AG04450 (cell line): ENCODE measurements at places on chromosomes 13 and 19. TPM values are rescaled to one million over a fixed set of nuclear protein-coding genes. Genes with fewer than 3 reads are reported as not detected.
A peak's percentile ranks its signal among the peaks of the same experiment; 100 is the strongest.

Gene TPGS1
- 2.6 and 4.1 TPM in 2 replicates for polyA plus RNA-seq

DNA sequence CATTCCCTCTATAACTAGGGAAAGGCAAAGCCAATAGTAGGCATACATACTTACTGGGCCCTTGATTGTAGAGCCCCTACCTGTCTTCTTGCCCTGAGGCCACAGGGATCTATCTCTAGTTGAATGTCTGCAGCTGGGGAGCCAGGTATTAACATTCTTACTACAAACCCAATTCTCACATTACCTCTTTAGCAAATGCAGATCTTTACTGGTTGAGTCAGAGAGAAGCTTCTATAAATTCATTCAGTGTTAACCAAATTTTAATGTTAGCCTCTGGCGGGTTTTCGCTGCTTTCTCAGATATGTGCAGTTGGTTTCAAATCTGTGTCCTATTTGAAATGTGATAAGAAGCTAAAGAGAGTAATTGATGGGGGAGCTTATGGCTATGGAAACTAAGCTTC is 43.2 kb downstream of the SERTM1 start:
- no peak for DNase-seq

Gene LILRB1
- not detected in 2 replicates for polyA plus RNA-seq

- no peak for DNase-seq
Observed at GRCh38 chr13:94515374-94515773, 35.9 kb upstream of the DCT start.

Gene ISYNA1
- 13.3 and 19.2 TPM in 2 replicates for polyA plus RNA-seq

- DNase-seq, result no peak
Observed at GRCh38 chr13:75521956-75522355, 15.7 kb downstream of the COMMD6 start.

DNA sequence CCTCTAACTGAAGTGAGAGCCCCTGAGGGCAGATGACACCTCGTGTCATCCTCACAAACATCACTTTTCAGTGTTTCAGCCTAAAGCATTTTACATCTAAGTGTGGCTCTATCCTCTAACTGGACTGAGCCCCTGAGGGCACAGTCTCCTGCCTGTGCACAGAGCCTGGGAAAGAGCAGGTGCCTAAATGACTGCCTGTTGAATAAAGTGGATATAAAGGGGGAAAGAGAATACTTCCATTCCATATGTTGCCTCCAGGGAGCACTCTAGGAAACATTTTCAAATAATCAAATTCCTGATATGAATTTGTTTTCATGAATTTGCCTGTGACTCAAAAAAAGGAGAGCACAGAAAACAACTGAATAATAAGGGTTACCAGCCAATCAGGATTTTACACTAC is 32.2 kb downstream of the CNMD start:
- no peak for DNase-seq

Gene ACP5
- 3.0 and 4.0 TPM in 2 replicates for polyA plus RNA-seq

Gene ZNF844
- polyA plus RNA-seq, result 4.5 and 6.9 TPM in 2 replicates

Gene IGFL2
- polyA plus RNA-seq, result not detected in 2 replicates

- DNase-seq, result no peak
Observed at GRCh38 chr19:31174948-31175347, 174.3 kb downstream of the TSHZ3 start.

- no peak for DNase-seq
Observed at GRCh38 chr13:100480676-100481075, 107.9 kb downstream of the GGACT start.

GRCh38 chr13:96223231-96223630 is 133.3 kb downstream of the HS6ST3 start:
- DNase-seq, result no peak

DNA sequence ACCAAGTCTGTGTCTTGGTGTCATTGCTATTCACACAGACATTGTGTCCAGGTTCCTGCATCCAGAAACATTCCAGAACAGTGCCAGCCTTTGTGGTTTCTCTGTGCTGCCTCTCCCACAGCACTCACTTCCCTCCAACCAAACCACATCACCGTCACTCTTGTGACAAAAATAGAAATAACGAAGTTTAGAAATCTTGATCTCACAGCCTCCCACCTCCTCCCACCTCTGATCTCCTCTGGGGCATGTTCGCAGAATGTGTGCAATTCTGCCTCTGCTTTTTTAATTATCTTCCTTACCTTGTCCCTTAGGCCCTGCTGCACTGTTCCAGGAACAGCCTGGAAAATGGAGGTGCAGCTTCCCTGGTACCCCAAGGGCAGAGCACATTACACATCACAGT is 8.7 kb upstream of the SERPINE3 start:
- no peak for DNase-seq

Gene ADPRHL1
- polyA plus RNA-seq, result 0.35 and 0.41 TPM in 2 replicates

Gene FCAR
- not detected in 2 replicates for polyA plus RNA-seq

- DNase-seq, result no peak
Observed at GRCh38 chr19:16180611-16181010, 4.6 kb upstream of the FAM32A start.

GRCh38 chr13:100565286-100565685 is 23.3 kb downstream of the GGACT start:
- no peak for DNase-seq

Gene RUBCNL
- not detected in 2 replicates for polyA plus RNA-seq

DNA sequence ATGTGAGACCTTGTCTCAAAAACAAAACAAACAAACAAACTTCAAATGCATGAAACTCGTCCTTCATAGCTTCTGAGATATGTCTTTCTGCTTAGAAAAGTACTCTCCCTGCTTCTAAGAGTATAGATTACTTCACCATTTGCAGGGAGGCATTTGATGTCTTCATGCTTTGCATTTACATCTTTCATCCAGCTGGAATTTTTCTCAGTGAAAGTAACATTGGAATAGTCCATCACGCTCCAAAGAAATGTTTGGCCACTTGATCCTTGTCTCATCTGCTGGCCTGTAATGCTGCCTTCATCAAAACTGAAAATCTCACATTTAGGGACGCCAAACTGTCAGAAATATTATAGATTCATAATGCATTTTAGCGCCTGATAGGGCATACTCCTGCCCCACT is 19.2 kb downstream of the PNMA8A start:
- no peak for DNase-seq

- no peak for DNase-seq
Observed at GRCh38 chr13:60267498-60268202, 103.9 kb upstream of the DIAPH3 start.

DNA sequence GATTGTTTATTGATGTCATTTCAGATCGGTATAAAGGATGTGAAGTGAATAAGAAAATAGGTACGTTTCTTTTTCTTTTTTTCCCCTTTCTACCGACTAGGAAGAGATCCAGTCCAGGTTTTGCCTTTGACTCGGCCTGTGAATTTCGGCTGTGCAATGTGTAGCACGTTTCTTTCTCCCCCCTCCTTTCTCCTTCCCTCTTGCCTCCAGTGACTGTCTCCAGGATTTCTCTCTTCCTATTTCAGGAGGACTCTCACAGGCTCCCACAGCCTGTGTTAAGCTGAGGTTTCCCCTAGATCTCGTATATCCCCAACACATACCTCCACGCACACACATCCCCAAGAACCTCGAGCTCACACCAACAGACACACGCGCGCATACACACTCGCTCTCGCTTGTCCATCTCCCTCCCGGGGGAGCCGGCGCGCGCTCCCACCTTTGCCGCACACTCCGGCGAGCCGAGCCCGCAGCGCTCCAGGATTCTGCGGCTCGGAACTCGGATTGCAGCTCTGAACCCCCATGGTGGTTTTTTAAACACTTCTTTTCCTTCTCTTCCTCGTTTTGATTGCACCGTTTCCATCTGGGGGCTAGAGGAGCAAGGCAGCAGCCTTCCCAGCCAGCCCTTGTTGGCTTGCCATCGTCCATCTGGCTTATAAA is at the start of gene GPC6:
Gene GPC6, plus strand, starts transcription at position 185 of the 657 bp plus-strand sequence.
- peak; percentile 88 for DNase-seq

Gene C19orf38
- 0.45 and 0.67 TPM in 2 replicates for polyA plus RNA-seq

GRCh38 chr13:30325668-30326067 is 18.3 kb upstream of the KATNAL1 start:
- no peak for DNase-seq

GRCh38 chr19:53057904-53058580 is 13.5 kb downstream of the ERVV-2 start:
- DNase-seq, result no peak

DNA sequence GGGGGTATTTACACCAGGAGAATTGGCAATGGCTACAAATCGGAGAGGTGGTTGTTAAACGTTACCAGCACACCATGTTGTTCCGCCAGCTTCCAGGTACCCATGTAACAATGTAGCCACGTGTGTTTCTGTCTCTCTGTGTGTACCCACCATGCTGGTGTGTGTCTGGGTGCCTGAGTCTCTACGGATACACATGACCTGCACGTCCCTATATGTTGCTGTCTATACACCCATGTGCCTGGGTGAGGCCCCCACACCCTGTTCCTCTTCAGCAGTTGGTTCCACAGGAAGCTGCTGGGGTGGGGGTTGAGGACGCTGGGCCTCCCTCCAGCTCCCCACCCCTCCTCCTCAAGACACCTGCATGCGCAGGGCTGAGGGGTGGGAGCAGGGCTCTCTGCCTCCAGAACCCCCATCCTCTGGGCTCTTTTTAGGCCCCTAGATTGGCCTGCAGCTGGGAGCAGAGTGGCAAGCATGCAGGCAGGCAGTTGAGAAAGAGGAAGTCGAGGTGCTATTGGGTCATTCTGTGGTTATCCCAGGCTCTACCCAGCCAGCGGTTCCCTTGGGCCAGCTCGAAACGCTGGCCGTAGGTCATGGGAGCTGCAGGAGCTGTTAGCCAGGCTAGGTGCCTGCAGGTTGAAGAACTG is at the start of gene ARHGEF18:
Gene ARHGEF18, plus strand, starts transcription at position 351 of the 644 bp plus-strand sequence. CDS start 13,954 bp downstream, outside the sequence.
- no peak for DNase-seq

GRCh38 chr19:2290441-2291184 is 8.6 kb upstream of the PEAK3 start:
- no peak for DNase-seq

GRCh38 chr13:32734511-32734910 is 148.3 kb downstream of the PDS5B start:
- DNase-seq, result peak; percentile 20
